Cortex of kidney (tissue), 1 donor: ENCODE measurements at places on chromosomes 2 and 18.

GRCh38 chr2:85179541-85179940 lies 46.3 kb downstream of the TCF7L1 start:
- no peak for DNase-seq

DNA sequence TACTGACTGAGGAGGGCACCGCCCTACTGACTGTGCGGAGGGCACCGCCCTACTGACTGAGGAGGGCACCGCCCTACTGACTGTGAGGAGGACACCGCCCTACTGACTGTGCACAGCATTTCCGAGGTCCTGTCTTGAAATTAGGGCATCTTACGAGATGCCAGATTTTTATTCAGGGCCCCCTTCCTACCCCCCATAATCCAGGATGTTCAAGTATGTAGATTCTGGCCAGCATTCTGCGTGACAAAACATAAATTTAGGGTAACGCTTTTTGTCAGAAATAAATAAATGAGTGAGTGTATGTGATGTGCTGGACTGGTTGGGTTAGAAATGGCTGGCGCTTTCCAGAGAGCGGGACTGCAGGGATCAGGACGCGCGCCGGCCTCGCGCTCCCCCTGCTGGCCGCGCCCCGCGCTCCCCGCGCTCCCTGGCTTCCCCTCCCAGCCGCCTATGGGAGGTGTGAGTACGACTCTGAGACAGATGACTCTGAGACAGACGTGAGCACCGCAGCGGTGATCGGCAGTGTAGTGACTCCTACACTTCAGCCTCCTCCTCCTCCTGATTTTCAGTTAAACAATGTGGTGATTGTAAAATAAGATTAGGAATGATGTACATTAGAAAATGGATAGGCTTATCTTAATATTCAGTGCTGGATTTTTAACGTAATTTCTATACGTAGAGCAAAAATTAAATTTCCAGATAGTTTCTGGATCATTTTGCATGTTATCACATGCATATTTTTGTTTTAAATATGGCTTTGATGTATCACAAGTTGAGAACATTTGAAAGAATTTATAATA lies 149.2 kb upstream of the NFATC1 start:
- DNase-seq: no peak

- DNase-seq: no peak
Measured at GRCh38 chr18:79911344-79912270, 39.8 kb downstream of the SLC66A2 start.

DNA sequence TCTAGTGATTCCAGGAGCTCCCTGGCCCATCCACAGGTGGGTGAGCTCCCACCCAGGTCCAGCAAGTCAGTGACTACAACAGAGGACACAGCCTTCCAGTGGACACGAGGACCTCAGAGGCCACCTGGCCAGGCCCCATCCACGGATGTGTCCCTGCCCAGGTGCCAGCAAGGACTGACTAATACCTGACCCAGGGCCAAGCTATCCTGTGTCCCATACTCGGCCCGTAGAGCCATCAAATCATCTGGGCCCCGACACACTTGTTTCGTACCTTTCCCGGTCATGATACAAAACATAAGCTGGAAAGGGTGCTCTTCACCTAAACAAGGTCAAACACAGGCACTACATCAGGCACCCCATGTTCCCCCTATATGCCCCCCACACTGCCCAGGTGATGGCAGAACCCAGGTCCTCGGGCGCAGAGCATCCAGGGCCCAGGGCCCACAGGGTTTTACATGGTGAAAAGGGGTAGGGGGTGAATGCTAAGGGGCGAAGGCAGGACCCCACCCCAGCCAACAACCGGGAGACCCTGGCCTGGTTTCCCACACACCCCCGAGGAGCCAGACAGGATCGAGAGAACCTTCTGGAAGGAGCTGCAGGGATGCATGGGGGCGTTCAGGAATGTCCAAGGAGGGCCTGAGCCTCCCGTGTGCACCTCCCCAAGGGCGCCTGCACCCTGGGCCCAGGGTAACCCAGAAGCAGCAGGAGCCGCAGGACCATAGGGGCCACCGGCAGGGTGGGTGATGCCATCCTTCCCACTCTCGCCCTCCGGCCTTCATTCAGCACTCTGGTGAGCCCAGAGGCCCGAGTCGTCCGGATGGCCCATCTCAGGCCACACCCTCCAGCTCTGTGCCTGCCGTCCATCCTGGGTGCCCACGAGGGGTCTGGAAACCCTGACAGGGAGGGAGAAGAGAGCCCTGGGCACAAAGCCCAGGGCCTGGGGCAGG lies 94.3 kb downstream of the HDAC4 start:
- no peak for DNase-seq

DNA sequence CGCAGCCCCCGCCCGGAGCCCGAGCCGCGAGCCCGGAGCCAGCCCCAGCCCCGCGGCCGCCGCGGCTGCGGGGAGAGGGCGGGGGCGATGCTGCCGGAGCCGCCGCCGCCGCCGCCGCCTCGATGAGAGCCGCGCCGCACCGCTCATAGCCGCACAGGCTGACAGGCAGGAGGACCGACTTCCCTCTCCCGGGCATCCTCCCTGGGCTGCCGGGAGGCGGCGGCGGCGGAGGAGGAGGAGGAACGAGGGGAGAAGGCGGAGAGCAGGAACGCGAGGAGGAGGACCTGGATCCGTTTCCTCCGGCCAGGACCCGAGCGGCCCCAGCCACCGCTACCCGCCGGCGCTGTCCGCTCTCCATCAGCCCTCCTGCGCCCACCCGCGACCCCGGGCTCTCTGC lies 370 bp downstream of the KLHL29 start:
- no peak for DNase-seq

- no peak for DNase-seq
Measured at GRCh38 chr2:139613264-139613663, 833.1 kb upstream of the NXPH2 start.

DNA sequence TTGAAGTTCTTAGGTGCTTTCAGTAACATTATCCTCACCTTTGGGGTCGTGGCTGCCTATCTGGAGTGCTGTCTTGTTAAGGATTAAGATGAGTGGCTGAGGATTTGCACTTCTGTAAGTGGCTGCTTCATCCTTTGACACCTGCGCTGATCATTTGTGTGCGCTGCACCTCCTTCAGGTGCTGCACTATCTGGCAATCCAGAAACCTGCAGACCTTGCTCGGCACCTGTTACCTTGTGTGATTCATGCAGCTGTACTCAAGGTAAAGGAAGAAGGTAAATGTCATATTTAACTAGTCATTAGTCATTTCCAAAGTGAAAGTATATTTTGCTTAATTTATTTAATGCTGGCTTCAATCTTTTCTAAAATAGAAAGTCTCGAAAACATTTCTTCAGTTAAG lies 110.3 kb downstream of the RAB3GAP1 start:
- DNase-seq: no peak

GRCh38 chr2:72144632-72145288 lies 2.9 kb downstream of the CYP26B1 start:
- DNase-seq: no peak

- no peak for DNase-seq
Measured at GRCh38 chr2:64251497-64252250, 107.5 kb upstream of the PELI1 start.

GRCh38 chr2:60541056-60541651 lies 12.3 kb downstream of the BCL11A start:
- no peak for DNase-seq

DNA sequence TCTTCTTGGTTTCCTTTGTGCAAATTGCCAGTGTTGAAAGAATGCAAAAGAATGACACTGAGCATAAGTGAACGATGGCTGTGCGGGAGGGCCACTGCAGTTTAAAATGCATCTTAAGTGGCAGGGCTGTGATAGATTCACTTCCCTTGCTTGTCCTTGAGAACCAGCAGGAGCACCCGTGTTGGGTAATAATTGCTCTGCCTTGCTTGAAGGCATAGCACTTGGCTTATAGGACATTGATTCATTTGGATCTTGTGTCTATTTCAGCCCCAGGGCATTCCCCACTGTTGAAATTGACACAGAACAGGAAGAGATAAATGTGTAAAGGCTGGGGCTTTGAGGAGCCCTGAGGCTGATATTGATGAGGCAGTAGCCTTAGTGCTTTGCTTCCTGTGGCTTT lies 1003.7 kb upstream of the GYPC start:
- DNase-seq: no peak

- no peak for DNase-seq
Measured at GRCh38 chr2:73294239-73294638, 891 bp upstream of the EGR4 start.

GRCh38 chr2:241844066-241844728 lies 14.5 kb downstream of the PDCD1 start:
- no peak for DNase-seq

DNA sequence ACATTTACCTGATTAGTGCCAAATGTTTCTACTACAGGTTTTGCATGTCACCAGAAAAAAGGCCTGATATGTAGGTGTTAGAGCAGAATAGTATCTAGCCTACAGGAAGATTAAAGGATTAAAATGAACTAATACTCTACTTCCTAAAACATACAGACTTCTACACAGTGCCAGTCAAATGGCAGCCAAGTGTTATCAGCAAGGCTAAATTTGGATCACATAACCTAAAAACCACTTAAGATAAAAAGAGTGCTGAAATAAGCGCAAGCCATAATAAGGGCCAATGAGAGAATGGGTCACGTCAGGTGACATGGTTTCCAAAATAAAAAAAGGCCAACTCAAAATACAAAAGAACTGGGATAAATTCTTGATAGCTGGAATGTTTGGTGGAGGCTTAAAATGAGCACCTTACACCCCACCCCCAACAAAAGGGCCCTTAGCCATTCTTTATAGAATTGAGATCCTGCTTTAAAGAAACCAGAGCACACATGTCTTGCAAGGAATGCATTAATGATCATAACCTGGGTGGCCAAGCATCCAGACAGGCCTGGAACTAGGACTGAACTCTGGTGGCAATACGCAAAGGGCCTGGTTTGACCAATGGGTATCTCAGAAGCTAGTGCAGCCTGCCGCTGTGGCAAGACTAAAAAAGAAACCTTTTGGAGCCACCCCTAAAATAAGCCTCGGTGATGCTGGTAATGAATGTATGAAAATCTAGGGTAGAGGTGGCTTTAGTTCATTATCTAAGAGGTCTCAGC lies 32.4 kb downstream of the IRS1 start:
- no peak for DNase-seq

DNA sequence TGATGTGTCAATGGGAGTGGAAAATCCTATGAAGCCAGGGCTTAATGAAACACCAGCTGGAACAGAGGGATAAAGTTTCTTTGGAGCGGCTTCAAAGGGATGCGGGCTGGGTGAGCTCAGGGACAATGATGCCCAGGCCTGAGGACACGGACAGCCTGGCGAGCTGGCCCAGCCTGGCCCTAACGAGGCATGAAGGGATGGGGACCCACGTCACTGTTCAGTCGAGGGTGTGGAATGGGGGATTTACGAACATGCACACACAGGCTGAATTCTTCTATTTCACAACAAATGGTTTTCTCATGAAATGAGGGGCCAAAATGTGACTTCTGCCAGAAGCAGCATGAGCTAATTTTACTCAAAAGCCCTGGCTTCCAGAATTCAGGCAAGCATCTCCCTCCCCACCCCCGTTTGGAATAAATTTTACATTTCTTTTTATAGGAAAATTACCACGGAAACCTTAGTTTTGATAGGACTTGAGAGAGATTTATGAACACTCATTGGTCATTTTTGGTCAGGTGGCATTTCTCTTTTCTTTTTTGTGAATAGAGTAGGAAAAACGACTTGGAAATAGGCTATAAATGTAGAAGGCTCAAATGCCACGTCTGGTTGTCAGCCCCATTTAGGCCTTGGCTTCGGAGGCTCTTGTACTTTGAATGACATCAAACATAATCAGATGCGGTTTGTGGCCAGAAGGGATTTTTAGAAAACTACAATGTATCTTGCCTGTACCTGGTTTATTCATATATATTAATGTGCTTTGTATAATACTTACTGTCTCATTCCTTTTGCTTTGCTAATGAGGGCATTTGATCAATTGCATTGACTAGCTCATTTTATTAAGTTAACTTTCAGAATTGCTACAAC lies 893.8 kb upstream of the CELF4 start:
- DNase-seq: no peak

DNA sequence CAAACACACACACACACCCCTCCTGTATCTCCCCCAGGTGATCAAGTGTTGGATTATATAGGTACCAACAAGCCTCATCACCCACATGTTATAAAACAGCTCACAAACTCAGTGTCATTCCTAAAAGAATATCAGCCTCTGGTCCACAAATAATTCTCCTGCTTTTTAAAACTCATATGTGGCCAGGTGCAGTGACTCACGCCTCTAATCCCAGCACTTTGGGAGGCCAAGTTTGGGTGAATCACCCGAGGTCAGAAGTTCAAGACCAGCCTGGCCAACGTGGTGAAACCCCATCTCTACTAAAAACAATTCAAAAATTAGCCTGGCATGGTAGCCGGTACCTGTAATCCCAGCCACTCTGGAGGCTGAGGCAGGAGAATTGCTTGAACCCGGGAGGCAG lies 87.8 kb downstream of the LRATD1 start:
- no peak for DNase-seq

GRCh38 chr2:214816008-214816533 lies 6.6 kb upstream of the BARD1 start:
- DNase-seq: no peak

DNA sequence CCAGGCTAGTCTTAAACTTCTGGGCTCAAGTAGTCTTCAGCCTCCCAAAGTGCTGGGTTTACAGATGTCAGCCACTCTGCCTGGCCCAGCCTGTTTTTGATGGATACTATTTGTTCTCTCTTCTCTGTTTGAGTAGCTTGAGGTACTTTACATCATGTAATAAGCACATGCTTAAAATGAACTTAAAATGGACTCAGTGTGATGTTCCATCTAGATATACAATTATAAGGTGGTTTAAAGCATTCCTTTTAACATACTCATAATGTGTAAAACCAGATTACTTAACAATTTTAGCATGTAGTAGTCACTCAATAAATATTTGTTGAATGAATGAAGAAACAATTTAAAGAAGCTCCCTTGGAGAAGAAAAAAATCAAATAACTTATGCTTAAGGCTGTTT lies 9.6 kb downstream of the PTPRM start:
- DNase-seq: no peak

GRCh38 chr2:47554311-47554905 lies 151.5 kb downstream of the MSH2 start:
- no peak for DNase-seq

DNA sequence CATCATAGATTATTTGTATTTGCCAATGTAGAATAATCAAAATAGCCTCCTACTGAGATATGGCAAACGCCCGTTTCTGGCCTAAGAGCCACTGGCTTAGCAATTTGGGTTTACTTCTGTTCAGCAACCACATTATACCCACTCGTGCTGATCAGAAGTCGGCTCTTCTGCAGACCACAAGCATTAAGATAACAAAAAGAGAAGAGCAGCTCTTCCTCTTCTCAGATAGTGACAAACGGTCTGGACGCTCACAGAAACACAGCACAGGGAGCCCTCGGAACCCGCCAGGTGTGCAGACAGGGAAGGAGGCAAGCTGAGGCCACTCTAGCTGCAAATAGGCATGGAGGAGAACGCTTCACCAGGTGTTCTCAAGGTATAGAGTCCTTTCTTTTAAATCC lies 164.0 kb downstream of the HDAC4 start:
- no peak for DNase-seq

DNA sequence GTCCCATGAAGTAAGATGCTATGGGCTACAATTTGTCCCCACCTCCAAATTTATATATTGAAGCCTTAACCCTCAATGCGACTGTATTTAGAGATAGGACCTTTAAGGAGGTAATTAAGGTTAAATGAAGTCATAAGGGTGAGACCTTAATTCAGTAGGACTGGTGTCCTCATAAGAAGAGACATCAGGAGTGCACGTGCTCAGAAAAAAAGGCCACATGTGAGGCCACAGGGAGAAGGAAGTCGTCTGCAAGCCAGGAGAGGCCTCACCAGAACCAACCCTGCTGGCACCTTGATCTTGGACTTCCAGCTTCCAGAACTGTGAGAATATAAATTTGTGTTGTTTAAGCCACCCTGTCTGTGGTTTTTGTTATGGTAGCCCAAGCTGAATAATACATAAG lies 25.5 kb upstream of the TEX44 start:
- no peak for DNase-seq
